ENCODE measurements at places on chromosomes 7 and 10.

- DNase-seq, result peak; percentile 78
Measured at GRCh38 chr10:14173706-14174594, 156.8 kb downstream of the FRMD4A start.

GRCh38 chr10:17758200-17758599 lies 6.2 kb downstream of the TMEM236 start:
- no peak for DNase-seq

- no peak for DNase-seq
Measured at GRCh38 chr10:129233351-129234148, 233.5 kb upstream of the MGMT start.

DNA sequence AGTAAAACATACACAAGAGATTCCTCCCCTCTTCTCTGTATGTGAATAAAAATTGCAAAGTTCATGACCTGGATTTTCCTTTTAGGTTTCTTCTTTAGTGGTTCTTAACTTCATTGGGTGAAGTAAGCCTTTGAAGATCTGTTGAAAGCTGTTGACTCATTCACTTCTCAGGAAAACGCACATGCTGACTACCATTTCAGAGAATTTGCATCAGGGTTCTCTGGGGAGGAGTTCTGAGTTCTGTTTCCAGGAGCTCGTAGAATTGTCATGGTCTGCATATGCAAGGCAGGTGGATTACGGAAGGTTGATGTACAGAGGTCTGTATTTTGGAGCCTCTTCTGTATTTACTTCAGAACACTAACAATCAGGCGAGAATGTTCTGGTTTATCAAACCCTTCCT lies 962 bp upstream of the SLC26A4 start:
- no peak for DNase-seq

GRCh38 chr7:133568544-133568943 lies 315.7 kb downstream of the EXOC4 start:
- DNase-seq, result no peak

DNA sequence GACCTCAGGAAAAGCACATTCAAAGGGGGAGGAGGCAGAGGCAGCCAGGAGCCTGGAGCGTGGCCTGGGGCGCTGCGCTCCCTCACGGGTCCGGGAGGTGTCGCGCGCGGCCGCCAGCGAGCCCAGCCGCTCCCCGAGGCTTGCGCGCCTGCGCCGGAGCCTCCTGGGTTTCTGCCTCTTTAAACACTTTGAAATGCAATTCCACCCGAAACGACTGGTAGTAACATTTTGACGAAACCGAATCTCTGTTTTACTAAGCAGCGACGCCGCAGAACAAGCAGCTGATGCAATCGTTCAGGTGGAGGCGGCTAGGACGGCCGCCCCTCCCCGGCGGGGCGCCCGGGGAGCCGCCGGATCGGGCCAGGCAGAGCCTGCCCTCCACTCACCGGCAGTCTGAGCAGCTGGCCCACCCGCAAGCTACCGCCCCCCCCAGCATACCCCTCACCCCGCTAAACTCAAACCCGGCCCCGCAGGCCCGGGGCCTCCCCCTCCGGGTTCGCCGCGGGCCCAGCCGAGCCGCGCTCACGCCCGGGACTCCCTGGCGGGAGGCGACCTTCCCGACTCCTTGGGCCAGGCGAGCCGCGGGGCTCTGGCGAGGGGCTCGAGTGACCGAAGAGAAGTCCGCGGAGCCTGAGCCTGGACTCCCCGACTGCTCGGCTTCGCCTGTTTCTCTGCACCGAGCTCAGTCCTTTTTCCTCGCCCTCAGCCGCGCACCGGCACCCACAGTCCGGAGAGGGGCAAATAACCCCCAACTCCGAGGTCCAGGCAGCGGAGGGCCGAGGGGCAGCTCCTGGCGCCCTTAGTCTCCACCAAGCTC lies 3.2 kb downstream of the MKX start:
- peak; percentile 92 for DNase-seq

- DNase-seq, result no peak
Measured at GRCh38 chr10:103765168-103765567, 90.2 kb downstream of the SH3PXD2A start.

GRCh38 chr10:1213252-1214070 lies 157.3 kb downstream of the WDR37 start:
- no peak for DNase-seq
